Psoas muscle (tissue), 8 donors: ENCODE measurements at places on chromosomes 12 and 14. TPM values are rescaled to one million over a fixed set of nuclear protein-coding genes. Genes with fewer than 3 reads are reported as not detected.

Gene TCL1B
- total RNA-seq, result not detected

Gene DEGS2
- not detected for total RNA-seq

Gene SERPINA12
- total RNA-seq, result not detected

Gene TTC6
- not detected for total RNA-seq

Gene GPR65
- total RNA-seq, result 0.32 TPM

Gene PPFIBP1
- 63.1 TPM for total RNA-seq

Gene ACSM4
- not detected for total RNA-seq

Gene FKBP3
- total RNA-seq, result 169 TPM

Gene IAPP
- not detected for total RNA-seq

- H3K27ac ChIP-seq, result no peak overlapping the region
- no peaks in the 10 kb centered on the region for H3K27me3 ChIP-seq
- peaks cover 31% of the 10 kb centered on the region for H3K4me1 ChIP-seq
- no peak for DNase-seq
- H3K36me3 ChIP-seq, result peaks cover under 1% of the 10 kb centered on the region
Observed at GRCh38 chr14:99423434-99423833, 57.2 kb downstream of the SETD3 start.

GRCh38 chr12:75724928-75725312, 213.5 kb upstream of the KRR1 start:
- no peaks in the 10 kb centered on the region for H3K27me3 ChIP-seq
- H3K27ac ChIP-seq, result peak overlapping the region; percentile 47
- no peak overlapping the region for H3K4me3 ChIP-seq
- no peaks in the 10 kb centered on the region for H3K36me3 ChIP-seq
- DNase-seq, result no peak

- peaks cover 10% of the 10 kb centered on the region for H3K4me1 ChIP-seq
- no peak overlapping the region for H3K27ac ChIP-seq
- no peak for DNase-seq
- H3K36me3 ChIP-seq, result no peaks in the 10 kb centered on the region
Observed at GRCh38 chr14:89771251-89771650, 183.3 kb downstream of the EFCAB11 start.

GRCh38 chr14:89394972-89395371, 22.1 kb downstream of the FOXN3 start:
- H3K36me3 ChIP-seq, result no peaks in the 10 kb centered on the region
- peaks cover 59% of the 10 kb centered on the region for H3K4me1 ChIP-seq
- H3K27ac ChIP-seq, result no peak overlapping the region
- no peak for DNase-seq
- H3K4me3 ChIP-seq, result no peak overlapping the region
- no peaks in the 10 kb centered on the region for H3K27me3 ChIP-seq

DNA sequence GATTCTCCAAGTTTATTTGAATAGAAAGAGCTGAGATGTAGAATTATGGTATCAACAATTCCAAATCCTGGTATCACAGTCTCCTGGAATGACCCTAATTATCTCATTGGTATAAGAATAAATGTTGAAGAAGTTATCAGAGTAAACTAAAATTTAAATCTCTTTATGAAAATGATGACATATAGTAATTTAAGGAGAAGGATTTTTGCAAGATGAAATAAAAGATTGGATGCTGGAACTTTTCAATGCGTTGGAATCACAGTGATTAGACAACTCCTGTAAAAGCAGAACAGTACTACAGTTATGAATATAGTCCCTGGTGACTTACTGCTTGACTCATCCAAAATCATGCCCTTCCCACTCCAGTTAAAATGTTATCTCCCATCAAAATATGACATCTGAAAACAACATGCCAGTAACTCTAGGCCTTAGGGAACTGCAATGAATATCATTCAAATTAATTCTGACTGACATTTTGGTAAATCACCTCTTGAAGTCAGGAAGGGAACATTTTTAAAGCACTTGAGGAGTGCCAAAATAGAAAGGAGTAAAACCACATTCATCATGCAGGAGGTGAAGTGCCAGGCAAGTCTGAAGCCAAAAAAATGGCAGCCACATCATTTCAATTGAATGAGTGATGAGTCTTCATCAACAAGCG, 197.8 kb upstream of the PRKD1 start:
- no peak for DNase-seq
- no peaks in the 10 kb centered on the region for H3K27me3 ChIP-seq
- no peak overlapping the region for H3K27ac ChIP-seq
- no peaks in the 10 kb centered on the region for H3K36me3 ChIP-seq
- H3K4me1 ChIP-seq, result no peaks in the 10 kb centered on the region
- no peak overlapping the region for H3K4me3 ChIP-seq

DNA sequence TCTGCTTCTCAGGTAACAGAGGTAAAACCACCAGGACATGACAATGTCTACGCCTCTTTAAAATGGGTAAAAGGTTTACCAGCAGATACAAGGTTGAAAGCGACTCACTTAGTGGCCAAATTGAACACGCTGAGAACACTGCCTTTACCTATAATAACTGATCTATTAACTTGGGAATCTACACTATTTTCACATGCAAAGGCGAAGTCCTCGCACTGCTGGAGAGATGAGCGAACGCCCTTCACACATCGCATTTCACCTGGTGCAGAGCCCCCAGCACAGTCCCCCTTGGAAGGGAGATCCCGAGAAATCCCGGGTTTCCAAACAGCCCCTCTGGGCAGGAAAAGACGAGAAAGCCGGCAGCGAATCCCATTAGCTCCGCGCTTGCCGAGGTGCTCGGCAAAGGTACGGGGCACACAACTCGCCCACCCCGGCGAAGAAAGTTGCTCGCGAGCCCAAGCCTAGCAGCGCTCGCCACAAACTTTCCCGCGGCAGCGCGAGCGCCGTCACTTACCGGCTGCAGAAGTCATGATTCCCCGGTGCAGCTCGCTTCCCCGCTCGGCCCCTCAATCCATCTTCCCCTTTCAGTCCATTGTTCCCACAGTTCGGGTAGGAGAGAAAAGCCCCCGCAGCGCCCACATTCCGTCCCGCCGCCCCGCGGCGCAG, 423 bp downstream of the FGD6 start:
- H3K36me3 ChIP-seq, result no peaks in the 10 kb centered on the region
- peak overlapping the region; percentile 88 for H3K4me3 ChIP-seq
- H3K27me3 ChIP-seq, result no peaks in the 10 kb centered on the region

DNA sequence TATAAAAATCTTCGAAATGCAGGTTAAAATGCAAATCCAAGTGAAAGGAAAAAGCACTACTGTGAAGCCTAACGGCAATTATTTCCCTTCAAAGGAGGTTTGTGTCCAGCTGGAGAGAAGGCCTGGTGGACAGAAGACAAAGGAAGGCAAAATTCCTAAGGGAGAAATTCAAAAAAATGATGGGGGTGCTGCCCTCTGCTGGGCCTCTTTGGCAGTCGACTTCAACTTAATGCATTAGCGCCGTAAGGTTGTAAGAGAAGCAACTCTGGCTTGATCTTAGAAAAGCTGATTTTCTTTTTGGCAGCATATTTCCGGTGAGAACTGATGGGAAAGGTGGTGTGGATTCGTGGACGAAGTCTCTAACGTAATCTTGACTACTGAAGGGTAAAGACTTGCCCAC, 34.3 kb upstream of the CHFR start:
- H3K36me3 ChIP-seq, result peaks cover 13% of the 10 kb centered on the region
- no peaks in the 10 kb centered on the region for H3K4me1 ChIP-seq
- no peak overlapping the region for H3K4me3 ChIP-seq
- no peak for DNase-seq
- no peaks in the 10 kb centered on the region for H3K27me3 ChIP-seq
- no peak overlapping the region for H3K27ac ChIP-seq

GRCh38 chr14:90345239-90345557, 13.5 kb upstream of the NRDE2 start:
- no peak for DNase-seq
- H3K4me3 ChIP-seq, result no peak overlapping the region
- H3K36me3 ChIP-seq, result no peaks in the 10 kb centered on the region
- no peak overlapping the region for H3K27ac ChIP-seq

DNA sequence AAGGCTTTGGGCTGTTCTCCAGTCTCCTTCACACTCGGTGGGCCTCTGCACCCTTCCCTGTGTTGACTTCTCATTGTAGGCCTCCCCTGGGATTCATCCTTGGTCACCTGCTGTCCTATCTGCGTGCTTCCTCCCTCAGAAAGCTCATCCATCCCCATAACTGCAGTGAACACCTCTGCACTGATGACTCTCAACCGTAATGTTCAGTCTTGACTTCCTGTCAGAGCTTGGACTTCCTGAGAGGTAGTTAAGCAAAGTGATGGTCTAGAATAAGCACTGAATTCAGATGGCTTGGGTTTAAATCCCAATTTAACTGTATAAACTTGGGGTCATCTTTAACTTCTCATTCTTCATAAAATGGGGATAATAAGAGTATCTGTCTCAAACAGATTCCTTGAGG, 13.6 kb upstream of the MDM1 start:
- H3K4me3 ChIP-seq, result no peak overlapping the region
- H3K27me3 ChIP-seq, result no peaks in the 10 kb centered on the region
- no peaks in the 10 kb centered on the region for H3K36me3 ChIP-seq
- no peak overlapping the region for H3K27ac ChIP-seq
- DNase-seq, result no peak

GRCh38 chr14:74239848-74240793, 872 bp downstream of the VSX2 start:
- peak overlapping the region; percentile 57 for H3K4me3 ChIP-seq
- no peak overlapping the region for H3K27ac ChIP-seq
- peaks cover 85% of the 10 kb centered on the region for H3K27me3 ChIP-seq

DNA sequence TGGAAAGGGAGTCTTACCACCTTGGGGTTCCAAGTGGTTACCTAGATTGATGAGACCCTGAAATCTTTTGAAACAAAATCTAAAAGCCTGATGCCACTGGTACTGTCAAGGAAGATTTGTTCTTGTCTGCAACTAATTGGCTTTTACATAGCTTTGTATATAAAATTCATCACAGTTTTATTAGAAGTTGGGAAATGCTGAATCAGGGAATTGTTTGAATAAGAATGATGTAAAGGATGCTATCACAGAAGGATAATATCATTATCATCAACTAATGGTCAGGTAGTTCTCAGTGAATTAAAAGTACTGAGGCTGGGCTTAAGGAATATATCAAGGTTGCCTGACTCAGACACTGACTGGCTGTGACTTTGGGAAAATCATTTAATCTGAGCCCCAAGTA, 248.3 kb upstream of the STXBP6 start:
- no peak overlapping the region for H3K27ac ChIP-seq
- H3K4me3 ChIP-seq, result no peak overlapping the region
- H3K27me3 ChIP-seq, result no peaks in the 10 kb centered on the region
- H3K4me1 ChIP-seq, result no peaks in the 10 kb centered on the region
- no peak for DNase-seq

DNA sequence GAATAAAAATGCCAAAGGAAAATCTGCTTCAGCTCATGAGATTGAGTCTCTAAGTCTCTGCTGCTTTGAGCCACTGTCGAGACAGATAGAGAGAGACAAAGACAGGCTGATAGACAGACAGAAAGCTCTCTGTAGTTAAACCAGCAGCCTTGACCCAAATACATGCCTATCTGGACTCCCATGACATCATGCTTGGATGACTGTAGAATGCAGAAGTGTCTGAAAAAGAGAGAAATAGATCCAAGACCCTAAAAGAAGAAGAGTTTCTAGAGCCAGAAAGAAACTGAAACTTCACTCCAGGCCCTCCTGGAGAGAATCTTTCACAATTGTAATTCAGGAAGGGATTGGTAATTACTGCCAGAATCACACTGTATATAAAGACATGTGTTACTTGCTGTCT, 122.6 kb upstream of the PLXNC1 start:
- no peaks in the 10 kb centered on the region for H3K36me3 ChIP-seq
- H3K27me3 ChIP-seq, result no peaks in the 10 kb centered on the region
- H3K27ac ChIP-seq, result no peak overlapping the region
- no peak for DNase-seq
- no peaks in the 10 kb centered on the region for H3K4me1 ChIP-seq

- no peak overlapping the region for H3K4me3 ChIP-seq
- no peak overlapping the region for H3K27ac ChIP-seq
- no peaks in the 10 kb centered on the region for H3K36me3 ChIP-seq
- no peaks in the 10 kb centered on the region for H3K4me1 ChIP-seq
- DNase-seq, result no peak
Observed at GRCh38 chr12:42981379-42981778, 391.8 kb upstream of the PRICKLE1 start.

- H3K4me1 ChIP-seq, result peaks cover 42% of the 10 kb centered on the region
- H3K27me3 ChIP-seq, result no peaks in the 10 kb centered on the region
- peak overlapping the region; percentile 70 for H3K27ac ChIP-seq
Observed at GRCh38 chr14:89430391-89431236, 13.6 kb upstream of the FOXN3 start.

DNA sequence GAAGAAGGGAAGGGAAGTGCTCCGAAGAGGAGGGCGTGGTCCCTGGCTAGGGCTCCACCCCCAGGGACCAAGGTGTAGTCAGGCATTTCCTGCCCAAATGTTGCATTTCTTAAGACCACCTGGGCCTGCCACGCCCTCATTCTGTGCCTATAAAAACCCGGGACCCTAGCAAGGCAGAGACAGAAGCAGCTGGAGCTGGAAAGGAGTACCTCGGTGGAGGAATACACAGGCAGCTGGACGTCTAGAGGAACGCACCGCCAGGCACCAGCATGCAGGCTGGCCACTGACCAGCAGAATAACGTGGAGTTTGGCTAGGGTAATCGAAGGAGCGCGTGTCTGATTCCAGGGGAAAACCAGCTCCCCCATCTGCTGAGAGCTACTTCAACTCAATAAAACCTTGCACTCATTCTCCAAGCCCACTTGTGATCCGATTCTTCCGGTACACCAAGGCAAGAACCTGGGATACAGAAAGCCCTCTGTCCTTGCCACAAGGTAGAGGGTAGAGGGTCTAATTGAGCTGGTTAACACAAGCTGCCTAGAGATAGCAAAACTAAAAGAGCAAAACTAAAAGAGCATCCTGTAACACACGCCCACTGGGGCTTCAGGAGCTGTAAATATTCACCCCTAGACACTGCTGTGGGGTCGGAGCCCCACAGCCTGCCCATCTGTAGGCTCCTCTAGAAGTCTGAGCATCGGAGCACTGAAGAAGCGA, 21.0 kb downstream of the CFL2 start:
- peak; percentile 24 for DNase-seq
- no peaks in the 10 kb centered on the region for H3K27me3 ChIP-seq
- no peaks in the 10 kb centered on the region for H3K36me3 ChIP-seq
- H3K4me3 ChIP-seq, result peak overlapping the region; percentile 65

- H3K4me1 ChIP-seq, result no peaks in the 10 kb centered on the region
- no peaks in the 10 kb centered on the region for H3K36me3 ChIP-seq
- no peak for DNase-seq
Observed at GRCh38 chr12:4164188-4164558, 109.4 kb upstream of the CCND2 start.

- no peaks in the 10 kb centered on the region for H3K36me3 ChIP-seq
- H3K27ac ChIP-seq, result no peak overlapping the region
- H3K27me3 ChIP-seq, result peaks cover 10% of the 10 kb centered on the region
- no peak overlapping the region for H3K4me3 ChIP-seq
- no peaks in the 10 kb centered on the region for H3K4me1 ChIP-seq
Observed at GRCh38 chr12:132310181-132311040, 19.0 kb downstream of the GALNT9 start.
